NCI-H2081 treated with DMSO at 0.1 percent for 48 hours (cell line): ENCODE measurements at places on chromosomes 16 and 17.

DNA sequence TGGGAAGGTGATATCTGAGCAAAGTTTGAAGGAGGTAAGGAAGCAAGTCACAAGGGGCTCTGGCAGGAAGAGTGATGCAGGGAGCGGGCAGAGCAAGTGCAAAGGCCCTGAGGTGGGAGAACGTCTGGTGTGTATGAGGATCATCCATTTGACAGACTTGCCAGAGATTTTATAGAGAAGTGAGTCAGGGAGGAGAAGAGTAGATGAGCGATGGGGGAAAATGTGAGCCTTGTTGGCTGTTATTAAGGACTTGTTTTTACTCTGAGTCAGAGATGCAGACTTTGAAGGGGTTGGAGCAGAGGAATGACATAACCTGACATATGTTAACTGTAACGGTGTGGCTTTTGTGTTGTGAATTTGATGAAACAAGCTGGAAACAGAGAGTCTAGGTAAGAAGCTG is 3.5 kb upstream of the CLEC10A start:
- DNase-seq = no peak

- DNase-seq = no peak
These were observed 113.7 kb upstream of the DHX40 start for GRCh38 chr17:59451706-59452105.

- DNase-seq = no peak
These were observed 546.4 kb upstream of the EEF2KMT start for GRCh38 chr16:5643855-5644531.

DNA sequence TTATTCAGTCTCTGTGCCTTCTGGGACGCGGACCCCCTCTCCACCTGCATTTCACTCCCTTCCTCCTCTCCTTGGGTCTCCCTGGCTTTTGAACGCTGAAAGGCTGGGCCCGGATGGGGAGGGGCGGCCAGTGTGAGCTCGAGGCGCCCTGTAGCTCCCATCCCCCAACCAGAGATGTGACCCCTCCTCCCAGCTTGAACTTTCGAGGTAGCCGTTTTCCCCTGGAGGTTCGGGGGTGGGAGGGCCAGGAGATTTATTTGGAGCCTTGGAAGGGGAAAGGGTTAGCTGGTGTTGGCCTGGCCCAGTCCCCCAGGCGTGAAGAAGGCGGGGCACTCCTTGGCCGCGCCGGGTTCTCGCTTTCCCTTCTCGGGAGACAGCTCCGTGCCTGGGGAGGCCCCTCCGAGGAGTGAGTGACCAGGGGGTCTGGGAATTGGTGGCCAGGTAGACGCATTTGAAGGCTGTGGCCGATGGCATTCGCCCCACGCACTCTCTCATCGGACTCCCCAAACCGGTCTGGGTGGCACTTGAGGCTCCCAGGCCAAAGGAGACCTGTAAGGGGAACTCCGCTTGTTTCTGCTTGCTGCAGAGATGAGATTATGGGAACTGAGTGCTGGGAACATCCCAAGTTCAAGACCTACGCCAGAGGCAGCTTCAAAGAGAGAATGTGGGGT is 942 bp downstream of the LDAF1 start:
- DNase-seq = no peak

- DNase-seq = no peak
These were observed 35.4 kb downstream of the XYLT1 start for GRCh38 chr16:17435318-17435717.

GRCh38 chr17:9179602-9180001 is 158.3 kb downstream of the NTN1 start:
- DNase-seq = no peak
